NAMALWA (cell line): ENCODE measurements at places on chromosomes 6 and 20.

GRCh38 chr20:63023936-63024571, 17.3 kb upstream of the BHLHE23 start:
- DNase-seq, result no peak

DNA sequence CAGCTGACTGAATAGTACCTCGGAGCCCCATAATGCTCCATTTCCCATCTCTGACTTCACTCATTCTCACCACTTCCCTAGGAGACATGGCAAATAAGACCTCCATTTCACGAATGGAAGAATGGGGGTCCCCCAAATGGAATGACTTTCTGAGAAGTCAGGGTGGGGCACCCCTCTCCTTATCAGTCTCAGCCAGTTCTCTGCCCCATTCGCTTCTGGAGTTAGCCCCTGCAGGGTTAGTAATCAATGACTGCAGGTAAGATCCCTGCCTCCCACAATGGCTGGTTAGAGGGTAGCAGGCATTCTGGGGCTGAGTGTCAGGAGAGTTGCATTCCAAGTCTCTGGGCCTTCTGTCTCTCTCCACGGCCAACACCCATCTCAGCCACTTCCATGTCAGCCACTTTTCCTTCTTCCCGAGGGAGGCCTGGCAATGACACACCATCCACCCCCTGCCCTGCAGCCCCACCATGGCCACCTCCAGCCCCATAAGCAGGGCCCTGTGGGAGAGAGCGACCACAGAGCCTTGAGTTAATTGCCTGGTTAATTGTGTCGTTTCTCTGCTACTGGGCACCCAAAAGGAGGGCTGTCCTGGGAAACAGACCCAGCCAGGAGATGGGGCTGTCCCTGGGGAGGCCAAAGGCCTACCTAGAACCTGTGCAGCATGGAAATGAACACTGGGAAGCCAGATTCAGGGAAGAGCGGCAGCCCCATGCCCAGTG, 13.4 kb downstream of the CCDC167 start:
- no peak for DNase-seq

GRCh38 chr6:160042014-160042773, 73.3 kb downstream of the IGF2R start:
- DNase-seq, result no peak

GRCh38 chr6:40713002-40713719, 126.0 kb upstream of the LRFN2 start:
- no peak for DNase-seq

DNA sequence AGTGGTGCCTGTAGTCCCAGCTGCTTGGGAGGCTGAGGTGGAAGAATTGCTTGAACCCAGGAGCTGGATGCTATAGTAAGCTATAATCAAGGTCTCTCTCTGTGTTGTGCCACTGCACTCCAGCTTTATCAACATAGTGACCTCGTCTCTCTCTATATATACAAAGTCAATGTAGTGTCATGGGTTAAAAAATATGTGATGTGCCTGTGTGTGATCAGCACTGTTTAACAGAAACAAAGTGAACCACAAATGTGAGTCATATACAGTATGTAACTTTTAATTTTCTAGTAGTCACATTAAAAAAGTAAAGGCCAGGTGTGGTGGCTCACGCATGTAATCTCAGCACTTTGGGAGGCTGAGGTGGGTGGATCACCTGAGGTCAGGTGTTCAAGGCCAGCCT, 85.3 kb upstream of the RNF24 start:
- no peak for DNase-seq

GRCh38 chr20:13661070-13661685, 22.4 kb upstream of the TASP1 start:
- no peak for DNase-seq

GRCh38 chr20:8602389-8603116, 466.3 kb upstream of the PLCB4 start:
- peak; percentile 16 for DNase-seq

DNA sequence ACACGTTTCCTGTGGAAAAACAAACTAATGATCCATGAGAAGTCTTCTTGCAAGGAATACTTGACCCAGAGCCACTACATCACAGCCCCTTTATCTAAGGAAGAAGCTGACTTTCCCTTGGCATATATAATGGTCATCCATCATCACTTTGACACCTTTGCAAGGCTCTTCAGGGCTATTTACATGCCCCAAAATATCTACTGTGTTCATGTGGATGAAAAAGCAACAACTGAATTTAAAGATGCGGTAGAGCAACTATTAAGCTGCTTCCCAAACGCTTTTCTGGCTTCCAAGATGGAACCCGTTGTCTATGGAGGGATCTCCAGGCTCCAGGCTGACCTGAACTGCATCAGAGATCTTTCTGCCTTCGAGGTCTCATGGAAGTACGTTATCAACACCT, 35.4 kb downstream of the GCNT2 start:
- no peak for DNase-seq

DNA sequence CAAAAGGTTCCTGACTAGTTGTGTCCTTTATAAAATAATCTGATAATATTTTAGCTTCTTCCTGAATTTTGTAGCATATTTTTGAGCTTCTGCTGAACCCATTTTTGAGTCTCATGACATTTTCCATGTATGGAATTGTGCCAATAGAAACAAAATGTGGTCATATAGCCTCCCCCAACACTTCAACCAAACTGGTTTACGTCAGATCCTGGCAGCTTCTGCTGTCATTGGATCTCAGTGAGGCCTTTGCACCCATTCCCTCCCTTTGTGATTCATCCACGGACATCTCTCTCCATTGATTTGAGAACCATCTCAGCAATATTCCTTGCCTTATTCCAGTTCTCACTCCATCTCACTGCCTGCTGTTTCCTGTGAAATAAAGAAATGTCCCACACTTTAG, 166.0 kb upstream of the PROKR2 start:
- DNase-seq, result no peak

DNA sequence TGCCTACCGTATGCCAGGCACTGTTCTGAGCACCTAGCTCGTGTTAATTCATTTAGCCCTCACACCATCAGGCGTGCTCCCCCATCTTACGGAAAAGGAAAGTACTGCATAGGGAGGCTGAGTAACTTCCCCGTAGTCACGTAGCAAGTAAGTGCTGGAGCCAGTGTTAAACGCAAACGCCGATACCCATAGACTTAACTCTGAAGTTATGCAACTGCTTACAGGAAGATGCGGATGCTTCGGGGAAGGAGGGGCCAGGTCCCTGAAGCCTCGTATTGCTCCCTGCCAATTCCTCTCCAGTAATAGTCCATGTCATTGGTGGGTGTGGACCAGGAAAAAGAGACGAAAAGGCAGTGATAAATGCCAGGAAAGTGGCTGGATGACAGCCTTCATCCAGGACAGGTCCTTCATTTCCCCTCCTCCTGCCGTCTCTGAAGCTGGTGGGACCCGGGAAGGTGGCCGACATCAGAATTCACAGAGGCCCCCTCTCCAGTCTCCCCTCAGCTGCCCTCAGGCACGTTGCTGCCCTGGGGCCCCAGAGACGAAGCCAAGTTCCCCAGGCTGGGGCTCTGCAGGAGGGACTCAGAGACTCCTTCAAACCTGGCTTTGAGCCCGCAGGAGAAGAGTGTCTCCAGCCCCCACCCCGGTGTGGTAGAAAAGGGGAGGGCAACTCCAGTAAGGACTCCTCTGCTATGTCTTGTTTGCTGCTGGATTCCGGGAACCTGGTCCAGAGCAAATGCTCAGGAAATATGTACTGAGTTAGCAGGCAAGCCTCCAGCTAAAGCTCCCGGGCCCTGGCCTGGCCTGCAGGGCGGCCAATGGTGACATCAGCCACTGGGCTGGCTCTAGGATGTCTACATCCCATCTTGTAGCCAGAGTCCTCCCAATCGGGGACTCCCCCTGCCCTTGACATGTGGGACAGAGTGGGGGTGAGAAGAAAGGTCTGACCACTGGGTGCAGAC, 37.8 kb downstream of the RAB44 start:
- DNase-seq, result no peak
